ENCODE measurements at places on chromosomes 11 and 22.

DNA sequence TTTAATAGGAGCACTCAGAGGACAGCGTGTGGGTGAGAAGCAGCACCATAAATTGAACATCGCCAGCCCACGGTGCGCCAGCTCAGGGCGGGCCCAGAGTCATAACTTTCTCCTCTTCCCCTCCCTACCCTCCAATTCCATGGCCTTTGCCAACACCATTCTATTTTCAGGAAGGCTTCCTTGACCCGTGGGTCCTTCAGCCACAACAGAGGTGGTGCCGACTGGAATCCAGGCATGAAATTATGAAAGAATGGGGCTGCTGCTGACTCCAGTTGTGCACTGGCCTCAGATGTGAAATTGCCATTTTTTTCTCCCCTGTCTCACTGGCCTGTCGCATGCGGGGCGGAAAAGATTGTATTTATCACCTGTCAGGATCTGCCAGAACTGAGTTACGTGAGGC lies 345.9 kb downstream of the MIAT start:
- DNase-seq: no peak

GRCh38 chr22:24133187-24133965 lies 47.9 kb upstream of the SUSD2 start:
- no peak for DNase-seq

GRCh38 chr22:23205339-23206049 lies 25.2 kb downstream of the BCR start:
- DNase-seq: no peak

DNA sequence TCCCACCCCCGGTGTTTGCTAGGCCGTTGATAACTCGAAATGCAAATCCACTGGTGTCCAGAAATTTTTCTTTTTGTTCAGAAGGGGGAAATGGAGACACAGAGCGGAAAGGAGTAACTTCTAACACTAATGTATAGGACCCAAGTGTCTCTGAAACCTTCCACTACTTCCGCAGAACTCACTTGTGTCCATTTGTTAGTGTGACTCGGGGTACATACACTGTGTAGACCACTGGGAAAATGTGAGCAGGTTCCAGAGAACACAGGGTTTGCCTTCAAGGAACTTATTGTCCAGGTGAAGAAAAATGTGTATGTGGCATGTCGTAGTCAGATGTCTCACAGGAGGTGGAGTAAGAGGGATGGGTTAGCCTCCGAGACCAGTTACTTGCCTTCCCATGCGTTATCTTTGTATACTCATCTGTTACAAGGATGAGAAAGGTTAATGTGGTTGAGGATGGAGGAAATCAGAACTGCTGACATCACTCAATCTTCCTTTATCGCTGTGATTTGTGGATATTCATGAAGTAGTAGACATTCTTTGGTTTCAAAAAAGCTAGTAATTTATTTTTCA lies 857 bp downstream of the ARCN1 start:
- DNase-seq: no peak

DNA sequence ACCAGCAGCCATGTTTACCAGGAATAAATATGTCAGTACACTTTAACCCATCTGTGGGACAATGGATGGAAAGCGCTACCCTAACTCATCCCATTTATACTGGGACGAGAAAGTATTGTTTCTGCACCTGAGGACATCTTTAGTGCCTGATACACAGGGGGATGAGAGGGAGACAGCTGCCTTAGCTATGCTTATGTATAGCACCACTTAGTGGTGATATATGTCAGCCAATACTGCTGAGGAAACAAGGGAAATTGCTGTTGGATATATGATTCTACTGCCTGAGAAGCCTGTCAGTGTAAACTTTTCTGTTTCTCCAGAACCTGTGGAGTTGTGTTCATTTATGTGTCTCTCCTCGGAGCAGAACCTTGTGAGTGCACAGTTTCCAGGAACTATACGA lies 13.3 kb upstream of the CEP295 start:
- no peak for DNase-seq

- no peak for DNase-seq
Measured at GRCh38 chr22:29521526-29521925, 32.0 kb downstream of the THOC5 start.

GRCh38 chr22:49371325-49372110 lies 456.2 kb downstream of the BRD1 start:
- DNase-seq: no peak

- no peak for DNase-seq
Measured at GRCh38 chr11:65859812-65860277, 388 bp upstream of the MUS81 start.

DNA sequence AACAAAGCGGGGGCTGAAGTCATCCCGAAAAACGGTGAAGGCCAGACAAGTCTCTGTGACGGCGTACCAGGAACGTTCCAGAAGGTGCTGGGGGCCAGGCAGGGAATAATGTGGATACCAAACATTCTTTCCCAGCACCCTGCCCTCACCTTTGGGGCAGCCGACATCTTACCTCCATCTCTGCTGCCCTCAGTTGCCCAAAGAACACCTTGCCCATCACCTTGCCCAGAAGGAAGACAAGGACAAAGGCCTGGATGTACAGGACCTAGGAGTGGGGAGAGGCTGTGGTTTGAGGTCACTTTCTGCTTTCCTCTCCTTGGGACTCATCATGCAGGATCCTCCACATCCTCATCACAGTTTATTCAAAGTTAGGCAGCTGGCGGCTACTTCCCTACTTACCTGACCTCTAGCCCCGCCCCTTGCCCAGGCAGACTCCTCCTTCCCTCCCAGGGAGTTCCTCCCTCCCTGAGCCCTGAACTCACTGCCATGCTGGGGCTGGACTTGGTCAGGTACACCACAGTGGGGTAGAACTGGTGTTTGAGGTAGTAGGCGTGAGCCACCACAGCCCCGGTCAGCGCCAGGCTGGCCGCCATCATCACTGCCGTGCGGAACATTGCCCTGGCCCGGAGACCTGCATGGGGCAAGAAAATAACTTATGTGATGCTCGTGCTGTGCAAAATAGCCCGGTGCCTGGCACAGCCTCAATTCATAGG lies 1.2 kb downstream of the SYVN1 start:
- no peak for DNase-seq

GRCh38 chr11:36077886-36078685 lies 134.2 kb downstream of the LDLRAD3 start:
- no peak for DNase-seq
